SK-N-SH treated with all-trans-retinoic acid at 6 μM for 48 hours (cell line): ENCODE measurements at places on chromosomes 2 and 18.

GRCh38 chr2:191006997-191007783 is 6.8 kb downstream of the STAT1 start:
- peak; percentile 38; the same call in 1 of the 3 replicates for ATAC-seq

DNA sequence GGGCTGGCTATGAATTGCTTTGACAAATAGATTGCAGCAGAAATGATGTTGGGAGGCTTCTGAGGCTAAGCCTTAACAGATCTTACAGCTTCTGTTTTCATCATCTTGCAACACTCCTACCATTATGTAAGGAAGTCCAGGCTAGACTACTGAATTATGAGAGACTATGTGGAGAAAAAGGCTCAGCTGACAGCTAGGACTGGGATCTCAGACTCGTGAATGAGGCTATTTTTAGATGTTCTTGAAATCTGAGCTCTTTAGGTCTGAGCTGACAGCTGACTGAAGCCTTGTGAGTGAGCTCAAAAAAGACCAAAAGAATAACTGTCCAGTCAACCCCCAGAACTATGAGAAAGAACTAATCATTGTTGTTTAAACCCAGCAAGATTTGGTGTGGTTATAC is 70.3 kb downstream of the VWC2L start:
- peak; percentile 75 for ATAC-seq

DNA sequence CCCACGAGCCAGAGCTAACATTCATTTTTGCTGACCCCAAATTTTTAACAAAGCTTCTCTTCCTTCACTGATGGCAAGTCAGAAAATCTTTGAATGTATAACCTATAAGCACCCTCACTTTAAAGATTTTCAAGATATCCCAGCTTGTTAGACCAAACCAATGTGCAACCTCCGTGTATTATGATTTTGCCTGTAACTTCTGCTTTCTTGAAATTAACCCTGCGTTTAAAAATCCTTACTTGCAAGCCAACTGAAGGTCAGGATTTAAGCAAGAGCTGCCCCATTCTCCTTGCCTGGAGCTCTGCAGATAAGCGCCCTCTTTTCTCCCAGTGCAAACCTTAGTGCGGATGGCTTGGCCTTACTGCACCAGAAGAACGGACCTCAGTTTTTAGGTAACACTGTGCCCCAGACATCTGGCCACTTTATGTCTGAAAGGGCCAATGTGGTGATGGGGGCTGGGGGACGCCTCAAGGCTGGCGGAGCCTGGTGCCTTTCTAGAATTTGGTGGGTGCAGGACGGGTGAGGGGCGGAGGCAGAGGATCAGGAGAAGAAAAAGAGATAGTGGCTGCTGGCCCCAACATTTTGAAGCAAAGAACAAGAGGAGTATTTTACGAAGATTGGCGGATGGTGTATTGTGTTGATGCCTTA is 805 bp upstream of the TNFRSF11A start:
- no peak for ATAC-seq

DNA sequence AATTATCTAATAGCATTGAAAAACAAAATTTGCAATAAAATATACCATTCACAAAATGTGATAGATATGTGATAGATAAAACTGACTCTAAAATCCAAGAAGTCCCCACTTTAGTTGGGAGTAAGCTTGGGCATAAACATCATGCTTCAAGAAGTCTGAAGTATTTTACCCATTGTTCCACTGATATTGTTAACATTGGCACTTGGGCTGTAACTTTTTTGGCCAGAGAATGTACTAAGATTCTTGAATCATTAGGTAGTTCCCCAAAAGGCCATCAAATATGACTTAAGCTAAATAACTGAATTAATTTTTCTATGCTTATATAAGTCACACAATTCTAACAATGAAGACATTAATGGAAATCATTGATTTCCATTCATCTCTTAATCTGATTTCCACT is 413.6 kb downstream of the CDH2 start:
- ATAC-seq = no peak

DNA sequence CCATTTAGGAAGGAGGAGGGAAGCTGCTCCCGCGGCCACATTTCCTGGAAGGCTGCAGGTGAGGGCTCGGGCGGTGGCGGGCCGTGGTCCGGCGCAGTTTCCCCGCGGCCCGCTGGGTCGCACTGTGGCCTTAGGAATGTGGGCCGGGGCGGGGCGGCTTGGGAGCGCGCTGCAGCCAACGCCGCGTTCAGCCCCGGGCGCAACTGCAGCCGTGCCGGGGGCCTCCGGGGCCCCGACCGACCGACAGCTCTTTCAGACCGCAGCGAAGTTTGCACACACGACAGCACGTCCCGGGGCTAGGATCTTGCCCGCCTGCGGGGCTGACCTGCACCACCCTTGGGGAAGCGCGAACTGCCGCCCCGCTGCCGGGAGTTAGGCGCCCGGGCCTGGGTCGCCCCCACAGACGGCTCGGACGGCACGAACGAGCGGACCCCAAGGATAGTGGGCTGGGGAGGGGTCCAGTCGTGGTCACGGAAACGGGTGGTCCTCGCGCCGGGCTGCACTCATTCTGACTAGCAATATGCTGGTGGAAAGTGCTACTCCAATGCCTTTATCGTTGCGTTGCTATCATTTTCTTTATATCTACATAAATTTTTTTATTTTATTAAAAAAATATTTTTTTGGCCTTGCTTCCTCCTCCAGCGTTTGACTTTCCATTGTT is 69.9 kb upstream of the DLX2 start:
- peak; percentile 100 for ATAC-seq

- no peak for ATAC-seq
These were observed 79.9 kb upstream of the NDUFV2 start for GRCh38 chr18:9022397-9023155.

DNA sequence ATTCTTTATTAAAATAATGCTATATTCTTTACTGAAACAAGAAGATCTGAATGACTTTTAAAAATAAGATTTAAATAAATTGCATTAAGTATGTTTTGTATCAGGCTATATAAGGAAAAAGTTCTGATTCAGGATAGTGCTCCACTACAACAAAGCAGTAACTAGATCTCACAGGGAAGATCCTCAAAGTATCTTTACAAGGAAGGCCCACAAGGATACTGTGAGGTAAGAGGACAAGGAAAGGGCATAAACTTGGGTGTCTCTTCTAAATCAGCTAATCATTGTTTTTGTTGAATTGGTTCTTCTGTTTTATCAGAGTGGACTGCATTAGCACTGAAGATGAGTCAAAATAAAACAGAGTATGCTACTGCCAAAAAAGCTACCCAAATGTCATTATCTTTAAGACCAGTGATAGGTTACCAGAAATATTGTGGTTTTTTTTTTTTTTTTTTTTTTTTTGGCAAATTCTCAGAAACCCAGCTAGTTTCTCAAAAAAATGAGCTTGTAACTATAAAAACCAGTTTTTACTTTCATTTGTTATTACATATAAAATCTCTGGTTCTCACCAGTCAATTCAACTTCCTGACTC is 160.9 kb downstream of the BAZ2B start:
- peak; percentile 68 for ATAC-seq

- no peak for ATAC-seq
These were observed 171.3 kb downstream of the LOXHD1 start for GRCh38 chr18:46485675-46486194.

DNA sequence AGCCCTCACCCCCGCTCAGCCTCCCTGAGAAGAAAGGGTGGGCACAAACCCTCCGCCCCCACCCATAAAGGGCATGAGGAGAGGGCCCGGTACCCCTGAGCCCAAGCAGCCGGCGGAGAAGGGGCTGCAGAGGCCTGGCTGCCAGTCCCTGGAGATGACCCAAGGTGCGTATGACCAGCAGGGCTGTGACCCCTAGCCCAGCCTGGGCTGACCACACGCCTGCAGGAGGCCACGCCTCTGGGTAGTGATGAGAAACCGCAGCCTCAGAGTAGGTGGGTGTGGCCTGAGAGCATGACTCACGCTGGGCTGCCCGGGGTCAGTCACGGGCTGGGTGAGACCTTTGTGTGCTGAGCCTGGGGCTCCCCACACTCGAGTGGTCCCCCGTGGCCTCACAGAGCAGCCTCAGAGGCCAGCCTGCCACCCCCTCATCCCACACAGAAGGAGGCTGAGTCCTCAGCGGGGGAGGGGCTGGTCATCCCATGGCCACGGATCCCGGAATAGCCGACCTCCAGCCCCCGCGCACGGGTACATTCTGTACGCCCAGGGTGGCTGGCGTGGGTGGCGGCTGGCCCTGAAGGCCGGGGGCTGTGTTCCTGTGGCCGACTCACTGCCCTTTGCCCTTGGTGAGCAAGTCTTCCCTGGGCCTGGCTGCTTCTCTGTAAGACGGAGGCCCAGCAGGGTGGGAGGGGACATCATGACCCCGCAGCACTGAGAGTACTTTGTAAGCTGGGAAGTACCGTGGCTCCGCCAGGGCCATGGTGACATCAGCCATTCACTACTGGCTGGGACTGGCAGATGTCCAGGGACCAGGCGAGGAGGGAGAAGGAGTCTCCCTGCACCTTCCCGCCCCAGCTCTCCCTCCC is 110.8 kb upstream of the OTOS start:
- no peak for ATAC-seq

DNA sequence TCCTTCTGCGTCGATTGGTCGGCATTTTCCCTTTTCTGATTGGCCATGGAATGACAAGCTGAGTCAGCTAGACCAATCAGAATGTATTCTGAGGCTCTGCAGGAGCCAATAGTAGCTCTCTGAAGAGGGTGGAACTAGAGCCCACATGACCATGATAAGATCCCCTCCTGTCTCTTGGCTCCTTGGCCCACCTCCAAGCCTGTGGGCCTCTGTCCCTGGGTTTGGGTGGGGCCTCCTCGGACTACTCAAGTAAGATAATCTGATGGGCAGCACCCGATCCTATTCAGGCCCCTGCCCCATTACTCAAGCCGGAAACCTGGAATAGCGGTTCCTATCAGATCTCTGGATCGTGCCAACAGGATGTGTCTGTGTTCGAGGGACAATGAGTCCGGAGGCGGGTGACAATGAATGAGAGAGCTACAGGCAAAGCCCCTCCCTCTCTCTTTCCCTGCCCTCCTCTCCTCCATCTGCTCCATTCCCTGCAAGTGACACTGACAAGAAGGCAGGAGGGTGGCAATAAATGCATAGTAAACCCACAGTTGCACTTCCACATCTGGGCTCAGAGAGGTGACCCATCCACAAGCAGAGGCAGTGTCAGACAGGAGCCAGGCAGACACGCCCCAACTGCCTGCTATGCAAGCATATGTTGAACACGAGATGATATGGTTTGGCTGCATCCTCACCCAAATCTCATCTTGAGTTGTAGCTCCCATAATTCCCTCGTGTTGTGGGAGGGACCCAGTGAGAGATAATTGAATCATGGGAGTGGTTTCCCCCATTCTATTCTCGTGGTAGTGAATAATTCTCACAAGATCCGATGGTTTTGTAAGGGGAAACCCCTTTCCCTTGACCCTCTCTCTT is 114.7 kb downstream of the TNS1 start:
- ATAC-seq = peak; percentile 73

DNA sequence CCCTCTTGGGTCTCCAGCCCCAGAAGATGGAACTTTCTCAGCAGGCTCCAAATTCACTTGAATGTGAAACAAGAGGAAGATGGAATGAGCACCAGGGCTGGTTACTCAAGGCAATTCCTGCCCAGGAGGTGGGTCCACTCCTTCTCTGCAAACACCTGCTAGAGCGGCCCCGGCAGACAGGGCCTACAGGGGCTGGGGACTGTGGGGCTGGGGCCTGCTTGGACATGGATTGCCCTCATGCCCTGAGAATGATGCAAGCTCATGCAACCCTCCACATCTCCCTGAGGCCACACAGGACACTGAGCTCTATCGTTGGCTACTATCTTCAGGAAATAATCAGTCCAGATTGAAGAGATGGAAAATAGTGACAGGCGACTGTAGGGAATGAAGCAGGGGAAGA is 39.1 kb downstream of the TFCP2L1 start:
- no peak for ATAC-seq

DNA sequence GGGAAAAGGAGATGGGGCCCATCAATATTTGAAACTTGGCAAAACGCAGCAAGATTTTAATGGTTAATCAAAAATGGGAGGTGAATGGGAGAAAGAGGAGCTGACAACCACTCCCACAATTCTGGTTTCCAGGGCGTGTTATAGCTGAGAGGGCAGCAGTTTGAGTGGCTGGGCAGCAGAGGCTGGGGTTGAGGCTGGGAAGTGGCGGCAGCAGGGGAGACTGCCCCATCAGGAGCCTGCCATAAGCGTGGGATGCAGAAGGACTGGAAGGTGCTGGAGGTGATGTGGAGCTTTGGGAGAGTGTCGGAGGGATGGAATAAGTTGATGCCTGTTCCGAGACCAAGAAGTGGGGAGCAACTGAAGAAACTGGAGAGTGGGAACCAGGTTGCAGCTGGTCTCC is 48.9 kb upstream of the SH3RF3 start:
- ATAC-seq = no peak

- ATAC-seq = no peak
These were observed 356.4 kb upstream of the ACVR2A start for GRCh38 chr2:147488472-147488871.

DNA sequence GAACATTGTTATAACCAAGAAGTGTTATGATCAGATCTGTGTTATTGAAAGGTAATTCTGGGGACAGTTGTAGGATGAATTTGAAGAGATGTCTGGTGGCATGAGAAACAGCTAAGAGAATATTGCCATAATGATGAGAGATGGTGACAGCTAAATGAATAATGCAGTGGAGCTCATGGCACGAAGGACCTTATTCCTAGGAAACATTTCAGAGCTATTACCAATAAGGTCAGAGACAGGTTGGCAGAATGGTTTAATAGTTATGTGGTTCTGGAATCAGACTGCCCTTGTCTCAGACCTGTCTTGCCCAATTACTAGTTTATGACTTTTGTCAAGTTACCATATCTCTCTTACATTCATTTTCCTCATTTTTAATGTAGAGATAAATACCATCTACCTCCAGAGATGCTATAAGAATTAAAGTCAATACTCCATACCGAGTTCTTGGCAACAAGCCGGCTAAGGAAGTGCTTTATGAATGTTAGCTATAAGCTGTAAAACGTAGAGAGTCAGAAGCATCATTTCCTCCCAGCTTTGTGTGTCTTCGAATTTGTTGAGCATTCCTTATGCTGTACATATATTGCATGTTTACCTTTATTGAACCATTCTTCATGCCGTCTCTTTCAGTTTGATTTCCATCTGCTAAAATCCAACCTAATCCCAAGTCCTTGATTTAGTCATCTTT is 73.6 kb upstream of the COL5A2 start:
- ATAC-seq = peak; percentile 76

DNA sequence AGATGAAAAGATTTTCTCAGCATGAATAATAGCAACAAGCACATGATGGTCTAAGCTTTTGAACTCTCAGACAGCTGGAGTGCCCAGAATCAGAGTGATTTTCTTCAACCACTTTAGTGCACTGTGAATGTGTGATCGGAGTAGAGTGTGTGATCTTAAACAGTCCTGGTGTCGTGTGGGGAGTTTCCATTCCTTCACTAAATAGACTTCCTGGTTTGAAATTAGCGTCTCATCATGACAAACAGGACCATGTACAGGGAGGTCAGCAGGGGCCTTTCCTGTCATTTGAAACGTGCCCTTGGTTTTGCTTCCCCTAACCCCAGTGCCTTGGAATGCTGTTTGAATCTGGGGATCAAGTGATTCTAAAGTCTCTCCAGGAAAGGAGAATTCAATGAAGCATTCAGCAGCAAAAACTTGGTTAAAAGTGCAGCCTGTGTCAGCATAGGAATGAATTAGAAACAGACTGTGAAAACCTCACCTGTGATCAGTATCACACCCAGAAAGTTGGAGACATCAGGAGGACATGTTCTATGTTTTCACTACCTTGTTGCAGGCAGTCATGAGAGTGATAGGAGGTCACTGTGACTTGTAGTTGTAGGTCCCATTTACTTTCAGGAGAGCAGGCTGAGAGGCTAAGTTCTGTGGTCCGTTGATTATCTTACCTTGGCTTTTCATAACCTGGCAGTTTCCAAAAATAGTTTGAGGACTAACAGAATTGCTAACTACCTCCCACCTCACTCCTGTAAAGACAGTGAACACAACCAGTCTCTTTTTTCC is 400.3 kb downstream of the MTX2 start:
- no peak for ATAC-seq

GRCh38 chr2:19545507-19545906 is 187.1 kb upstream of the OSR1 start:
- ATAC-seq = no peak
